ENCODE measurements at places on chromosomes 4 and X. TPM values are rescaled to one million over a fixed set of nuclear protein-coding genes. Genes with fewer than 3 reads are reported as not detected.

The CT45A3 gene
- not detected for total RNA-seq

The FAM9B gene
- total RNA-seq = not detected

The HOPX gene
- total RNA-seq = 25.2 TPM

The ASB5 gene
- total RNA-seq = not detected

The AFF2 gene
- 0.42 TPM for total RNA-seq

Data from activated naive CD8-positive, alpha-beta T cell treated with anti-CD3 and anti-CD28 coated beads, Interleukin-2, amount 10 ng/mL, durations not matched to agents 7 days and 5 days (primary cell).